ENCODE measurements at places on chromosomes 6 and 20. TPM values are rescaled to one million over a fixed set of nuclear protein-coding genes. Genes with fewer than 3 reads are reported as not detected.

GRCh38 chr20:53792946-53793536, 199.4 kb upstream of the ZNF217 start:
- DNase-seq: no peak

GRCh38 chr20:3848565-3848964, 1.9 kb downstream of the MAVS start:
- DNase-seq: no peak

VPS52 gene
- 45.3 TPM for total RNA-seq

DNA sequence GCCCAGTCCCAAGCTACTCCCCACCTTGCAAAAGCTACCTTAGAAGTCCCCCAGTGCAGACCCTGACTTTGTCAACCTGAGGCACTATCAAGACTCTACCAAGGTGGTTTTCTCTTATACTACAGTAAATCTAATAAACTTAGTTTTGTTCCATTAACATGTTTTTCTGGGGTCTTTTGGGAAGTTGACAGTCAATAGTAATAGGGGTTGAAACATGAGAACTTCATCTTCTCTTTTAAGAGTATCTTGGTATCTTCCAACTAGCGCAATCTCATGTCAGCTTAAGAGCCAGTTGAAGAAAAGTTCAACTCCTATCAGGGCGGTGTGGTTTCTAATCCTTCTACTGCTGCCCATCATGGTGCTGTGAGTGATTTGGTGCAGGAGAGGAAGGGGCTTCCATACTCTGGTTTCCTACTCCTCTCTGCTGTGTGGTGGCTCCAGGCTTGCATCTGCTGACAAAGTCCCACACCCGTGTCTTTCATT, 164.2 kb downstream of the FOXA2 start:
- DNase-seq: no peak

- DNase-seq: peak; percentile 23
Observed at GRCh38 chr20:5602346-5602745, 147.9 kb upstream of the SHLD1 start.

All from M059J (cell line).